Renal pelvis (tissue), 12 donors: ENCODE measurements at places on chromosomes 4 and X. TPM values are rescaled to one million over a fixed set of nuclear protein-coding genes. Genes with fewer than 3 reads are reported as not detected.

GRCh38 chr4:8709729-8710360 is 117.3 kb downstream of the CPZ start:
- DNase-seq, result no peak

DNA sequence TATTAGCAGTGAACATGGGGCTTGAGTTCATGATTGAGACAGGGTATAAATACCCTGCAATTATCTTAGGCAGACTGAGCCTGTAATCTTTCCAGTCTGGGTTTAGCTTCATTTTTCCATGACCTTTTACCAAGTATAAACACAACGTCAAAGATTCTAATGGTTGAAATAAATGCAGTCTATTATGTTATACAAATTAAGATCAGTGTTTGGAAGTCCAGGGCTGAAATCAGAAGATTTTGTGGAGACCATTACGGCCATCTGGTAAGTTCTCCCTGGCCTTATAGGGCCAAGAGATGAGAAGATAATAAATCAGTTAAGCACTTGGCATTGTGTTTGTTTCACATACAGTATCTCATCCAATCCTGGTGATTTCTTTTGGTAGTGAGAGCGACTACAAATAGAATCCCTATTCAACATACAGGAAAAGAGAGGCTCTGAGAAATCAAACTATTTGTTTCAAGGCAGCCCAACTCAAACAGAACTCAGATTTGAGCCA is 425.8 kb downstream of the PACRGL start:
- no peak for DNase-seq

GRCh38 chr4:87838205-87838604 is 5.4 kb downstream of the MEPE start:
- DNase-seq, result no peak

DNA sequence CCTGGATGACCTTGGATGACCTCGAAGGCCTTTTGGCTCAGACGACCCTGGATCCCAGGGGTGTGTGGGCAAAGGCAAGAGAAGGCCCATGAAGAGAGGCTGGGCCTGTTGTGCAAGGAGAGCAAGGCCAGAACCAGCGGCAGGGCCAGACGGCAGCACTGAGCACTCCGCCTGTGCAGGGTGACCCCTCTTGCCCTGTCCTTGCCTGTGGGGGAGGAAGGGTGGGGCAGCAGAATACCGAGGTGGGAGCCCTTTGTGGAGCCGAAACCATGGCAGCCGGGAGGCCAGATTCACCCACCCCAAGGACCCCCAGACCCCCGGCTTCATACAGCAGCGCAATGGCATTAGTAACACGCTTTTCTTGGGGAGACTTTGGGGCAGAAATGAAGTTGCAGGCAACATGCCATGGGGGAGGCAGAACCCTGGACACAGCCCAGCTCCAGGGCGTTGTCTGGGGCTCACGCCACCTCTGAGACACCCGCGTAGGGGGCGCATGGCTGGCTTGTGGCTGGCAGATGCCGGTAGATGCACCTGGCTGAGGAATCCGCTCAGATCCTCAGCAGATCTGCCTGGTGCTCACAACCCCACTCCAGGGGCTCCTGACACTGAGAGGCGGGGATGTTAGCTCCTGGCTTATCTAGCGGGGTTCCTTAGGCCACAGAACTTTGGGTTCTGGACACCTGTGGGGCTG is 114.5 kb downstream of the FAM53A start:
- no peak for DNase-seq

- DNase-seq, result peak; percentile 50
Observed at GRCh38 chrX:47297874-47298273, 65.1 kb downstream of the USP11 start.

GRCh38 chrX:151240237-151240636 is 63.9 kb downstream of the GPR50 start:
- DNase-seq, result no peak

GRCh38 chr4:169416997-169417396 is 146.2 kb upstream of the SH3RF1 start:
- no peak for DNase-seq

DNA sequence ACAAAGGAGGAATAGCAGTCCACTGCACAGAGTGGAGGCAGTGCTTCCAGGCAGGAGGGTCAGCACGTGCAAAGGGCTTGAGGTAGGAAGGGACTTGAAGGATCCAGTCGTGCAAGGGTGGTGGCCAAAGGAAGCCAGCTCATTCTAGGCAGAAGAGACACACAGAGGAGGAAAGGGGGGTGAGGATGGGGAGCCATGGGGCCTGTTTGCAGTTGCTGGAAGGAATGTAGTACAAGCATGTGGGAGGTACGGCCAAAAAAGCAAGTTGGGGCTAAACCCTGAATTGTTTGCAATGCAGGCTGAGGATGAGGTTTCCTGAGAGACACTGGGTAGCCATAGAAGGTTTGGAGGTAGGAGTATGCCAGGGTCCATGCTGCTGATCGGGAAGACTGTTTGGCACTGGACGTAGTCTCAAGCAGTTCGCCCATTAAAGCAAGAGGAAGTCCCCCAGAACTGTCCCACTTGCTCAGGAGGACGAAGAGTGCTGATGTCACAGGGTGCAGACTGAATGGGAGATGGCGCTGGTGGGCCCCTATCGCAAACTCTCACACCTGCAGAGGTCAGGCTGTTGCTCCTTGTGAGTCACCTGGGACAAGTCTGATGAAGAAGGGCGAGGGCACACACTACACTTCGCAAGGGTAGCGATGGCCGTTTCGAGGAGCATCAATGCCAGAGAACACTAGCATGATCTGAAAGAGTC is 9.1 kb upstream of the MAN2B2 start:
- DNase-seq, result no peak

DNA sequence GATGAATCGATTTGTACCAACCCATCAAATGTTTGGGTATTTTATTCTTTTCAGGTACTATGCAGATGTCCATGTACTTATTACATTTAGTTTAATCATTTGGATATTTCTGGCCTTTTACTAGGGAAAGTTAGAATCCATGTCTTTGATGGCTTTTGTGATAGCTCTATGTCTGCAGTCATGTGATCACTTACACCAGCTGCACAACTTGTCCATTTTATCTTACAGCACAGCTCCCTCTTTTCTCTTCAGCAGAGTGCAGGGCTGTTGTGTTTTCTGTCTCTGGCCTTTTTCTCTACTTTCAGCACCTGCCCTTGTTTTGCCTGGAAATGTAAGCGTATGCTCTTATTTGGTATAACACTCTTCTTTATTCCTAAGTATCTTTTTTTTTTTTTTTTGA is 30.6 kb downstream of the WWC2 start:
- DNase-seq, result no peak

DNA sequence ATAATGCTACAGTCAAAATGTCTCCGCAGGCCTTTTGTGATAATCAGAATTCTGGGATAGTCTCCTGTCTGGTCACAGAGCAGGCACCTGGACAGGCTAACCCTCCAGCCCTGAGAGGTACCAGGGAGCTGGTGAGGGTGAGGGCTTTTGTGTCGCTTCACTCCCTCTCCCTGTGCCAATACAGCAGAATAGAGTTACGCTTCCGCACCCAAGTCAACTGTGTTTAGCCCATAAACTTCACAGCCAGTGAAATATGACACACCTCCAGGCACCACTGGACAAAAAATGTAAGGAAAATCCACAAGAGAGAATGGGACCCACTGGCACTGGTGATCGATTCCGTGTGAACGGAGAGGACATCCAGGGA is 1.3 kb downstream of the GAK start:
- DNase-seq, result no peak

GRCh38 chr4:111263836-111264235 is 641.0 kb upstream of the PITX2 start:
- DNase-seq, result no peak

DNA sequence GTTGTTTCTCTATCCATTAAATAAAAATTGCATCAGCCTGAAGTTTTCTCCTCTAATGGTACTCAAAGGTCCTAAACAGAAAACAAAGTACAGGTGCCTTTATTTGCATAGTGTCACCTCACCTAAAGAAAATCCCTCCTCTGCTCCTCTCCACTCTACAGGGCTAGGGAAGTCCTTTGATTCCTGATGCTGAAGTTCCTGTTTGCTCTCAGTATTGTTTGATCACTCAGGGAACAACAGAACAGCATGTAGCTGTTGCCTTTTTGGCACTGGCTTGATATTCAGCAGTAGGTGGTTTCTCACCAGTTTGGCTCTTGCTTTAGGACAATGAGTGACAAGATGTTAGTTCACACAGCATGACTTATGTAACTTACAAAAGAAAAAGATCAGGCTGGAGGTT is 156.2 kb upstream of the SLC7A11 start:
- no peak for DNase-seq

DNA sequence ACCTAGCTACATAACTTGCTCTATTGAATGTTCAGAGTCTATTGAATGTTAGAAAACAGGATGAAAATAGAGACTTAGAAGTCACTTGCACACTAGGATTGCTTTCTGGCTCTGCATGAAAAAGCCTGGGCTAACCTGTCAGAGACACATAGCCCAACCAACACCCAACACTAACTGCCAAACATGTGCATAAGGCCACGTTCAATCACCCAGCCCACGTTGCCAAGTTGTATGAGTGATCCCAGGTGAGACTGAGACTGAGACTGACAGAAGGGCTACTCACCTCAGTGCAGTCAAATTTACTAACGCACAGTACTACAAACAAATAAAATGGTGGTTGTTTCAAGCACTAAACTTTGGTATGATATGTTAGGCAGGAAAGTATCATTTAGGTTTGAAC is 61.0 kb downstream of the LDB2 start:
- DNase-seq, result no peak

- DNase-seq, result no peak
Observed at GRCh38 chr4:176957353-176958118, 164.8 kb upstream of the VEGFC start.

GLRA3 gene
- polyA plus RNA-seq, result 0.09 TPM

XG gene
- 0.33 TPM for polyA plus RNA-seq

CTSO gene
- polyA plus RNA-seq, result 36.3 TPM

DDX60 gene
- polyA plus RNA-seq, result 10.3 TPM

VCX2 gene
- polyA plus RNA-seq, result not detected

CTAG1B gene
- polyA plus RNA-seq, result not detected

CHRDL1 gene
- polyA plus RNA-seq, result 10.5 TPM

PNCK gene
- polyA plus RNA-seq, result 8.3 TPM

LRP2BP gene
- polyA plus RNA-seq, result 5.0 TPM

GK gene
- 126 TPM for polyA plus RNA-seq

MYOZ2 gene
- polyA plus RNA-seq, result 0.37 TPM

GABRG1 gene
- polyA plus RNA-seq, result 0.10 TPM

CFAP99 gene
- 0.84 TPM for polyA plus RNA-seq

UGT2B11 gene
- polyA plus RNA-seq, result 4.6 TPM

XK gene
- 1.1 TPM for polyA plus RNA-seq

ENAM gene
- polyA plus RNA-seq, result 7.2 TPM

LRCH2 gene
- 11.1 TPM for polyA plus RNA-seq

CAPN6 gene
- polyA plus RNA-seq, result 22.6 TPM

HADH gene
- polyA plus RNA-seq, result 98.4 TPM

AREG gene
- 0.07 TPM for polyA plus RNA-seq
